Fibroblast of mammary gland (primary cell): ENCODE measurements at places on chromosomes 6 and 20.
A peak's percentile ranks its signal among the peaks of the same experiment; 100 is the strongest.

DNA sequence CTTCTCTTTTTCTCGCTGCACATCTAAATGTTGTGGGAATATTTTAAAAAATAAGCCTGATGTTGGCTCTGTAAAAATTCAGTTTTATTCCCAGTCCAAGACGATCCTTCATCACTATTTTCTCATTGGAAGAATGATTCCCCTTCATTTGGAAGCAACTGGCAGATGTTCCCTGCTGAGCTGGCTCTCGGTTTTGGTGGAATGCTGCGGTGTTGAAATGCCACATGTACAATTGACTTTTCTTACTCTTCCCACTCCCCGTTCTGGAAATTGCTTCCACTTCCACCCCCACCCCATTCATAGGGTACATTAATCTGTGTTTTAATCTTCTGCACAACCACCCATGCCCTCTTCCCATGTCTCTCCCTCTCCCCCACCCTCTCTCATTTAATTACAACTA, 496.3 kb upstream of the MAP3K7 start:
- DNase-seq, result peak; percentile 15

DNA sequence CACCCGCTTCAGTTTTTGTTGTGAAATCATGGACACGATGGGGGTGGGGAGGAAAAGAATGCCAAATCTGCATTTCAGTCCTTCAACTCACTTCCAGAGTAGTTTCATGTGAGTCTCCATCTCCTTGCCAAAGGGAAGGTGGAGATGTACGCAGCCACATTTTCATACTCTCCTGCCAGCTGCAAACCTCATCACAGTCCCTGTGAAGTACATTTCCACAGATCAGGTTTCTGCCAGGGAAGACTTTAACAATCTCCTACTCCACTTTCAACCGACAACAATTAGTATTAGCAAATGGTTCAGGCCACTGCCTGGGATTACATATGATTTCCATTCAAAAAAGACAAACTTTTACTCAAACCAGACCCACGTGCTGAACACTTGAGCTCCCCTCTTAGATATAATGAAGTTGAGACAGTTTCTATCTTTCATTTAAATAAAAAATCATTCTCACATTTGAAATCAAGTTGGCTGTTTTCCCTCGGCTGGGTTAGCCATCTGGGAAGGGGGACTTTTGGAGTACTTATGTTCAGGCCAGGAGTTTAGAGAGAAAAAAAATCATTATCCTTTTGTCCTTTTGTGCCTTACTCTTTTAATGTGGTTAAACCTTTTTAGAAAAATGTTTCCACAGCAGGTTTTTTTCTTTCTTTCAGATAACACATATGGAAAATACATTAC, 51.0 kb upstream of the CEP162 start:
- DNase-seq, result peak; percentile 28

DNA sequence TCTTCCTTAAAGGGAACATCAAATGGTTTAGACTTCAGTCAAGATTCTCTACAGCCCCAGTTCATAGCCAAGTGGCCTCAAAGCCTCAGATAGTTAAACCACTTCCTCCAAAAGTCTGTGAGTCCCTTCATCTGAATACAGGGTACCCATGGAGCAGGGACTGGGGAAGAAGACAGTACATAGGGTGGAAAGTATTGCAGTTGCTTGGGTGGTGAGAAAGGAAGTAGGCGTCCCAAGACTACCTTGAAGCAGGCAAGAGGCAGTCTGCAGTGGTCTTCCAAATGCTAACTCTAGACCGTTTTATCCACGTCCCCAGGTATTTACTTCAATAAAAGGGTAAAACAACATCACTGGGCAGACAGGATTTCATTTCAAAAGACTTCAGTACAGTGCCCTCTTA, 2.0 kb downstream of the FYN start:
- no peak for DNase-seq

GRCh38 chr6:93163146-93163545, 256.2 kb downstream of the EPHA7 start:
- DNase-seq, result no peak

DNA sequence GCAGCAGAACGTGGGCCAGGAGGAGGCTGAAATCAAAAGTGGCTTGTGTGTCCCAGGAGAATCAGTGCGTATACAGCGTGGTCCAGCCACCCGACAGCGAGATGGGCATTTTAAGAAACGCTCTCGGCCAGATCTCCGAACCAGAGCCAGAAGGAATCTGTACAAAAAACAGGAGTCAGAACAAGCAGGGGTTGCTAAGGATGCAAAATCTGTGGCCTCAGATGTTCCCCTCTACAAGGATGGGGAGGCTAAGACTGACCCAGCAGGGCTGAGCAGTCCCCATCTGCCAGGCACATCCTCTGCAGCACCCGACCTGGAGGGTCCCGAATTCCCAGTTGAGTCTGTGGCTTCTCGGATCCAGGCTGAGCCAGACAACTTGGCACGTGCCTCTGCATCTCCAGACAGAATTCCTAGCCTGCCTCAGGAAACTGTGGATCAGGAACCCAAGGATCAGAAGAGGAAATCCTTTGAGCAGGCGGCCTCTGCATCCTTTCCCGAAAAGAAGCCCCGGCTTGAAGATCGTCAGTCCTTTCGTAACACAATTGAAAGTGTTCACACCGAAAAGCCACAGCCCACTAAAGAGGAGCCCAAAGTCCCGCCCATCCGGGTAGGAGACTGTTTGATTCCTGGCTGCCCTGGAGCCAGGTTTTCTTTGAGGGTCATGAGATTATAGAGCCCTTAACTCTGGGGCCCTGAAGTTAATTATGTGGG, 75.3 kb downstream of the ASXL1 start:
- DNase-seq, result no peak

DNA sequence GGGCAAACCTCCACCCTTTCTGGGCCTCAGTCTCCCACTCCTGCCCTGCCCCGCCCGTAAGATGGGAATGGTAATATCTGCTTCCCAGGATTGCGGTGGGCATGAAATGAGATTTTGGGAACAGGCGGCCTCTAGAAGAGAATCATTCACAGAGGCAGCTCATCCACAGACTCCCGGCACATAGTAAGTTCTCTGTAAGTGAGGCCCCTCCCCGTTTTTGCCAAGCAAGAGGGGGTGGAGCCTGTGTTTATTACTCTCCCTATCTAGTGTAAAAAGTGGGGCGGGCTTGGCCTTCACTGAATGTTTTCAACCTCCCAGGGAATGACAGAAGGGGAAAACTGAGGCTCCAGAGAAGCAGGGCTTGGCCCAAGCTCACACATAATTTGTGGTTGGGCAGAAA, 20.0 kb downstream of the SUN5 start:
- no peak for DNase-seq

GRCh38 chr6:156154896-156155295, 622.3 kb upstream of the ARID1B start:
- DNase-seq, result no peak

- no peak for DNase-seq
Measured at GRCh38 chr20:32603046-32603726, 18.1 kb upstream of the NOL4L start.

DNA sequence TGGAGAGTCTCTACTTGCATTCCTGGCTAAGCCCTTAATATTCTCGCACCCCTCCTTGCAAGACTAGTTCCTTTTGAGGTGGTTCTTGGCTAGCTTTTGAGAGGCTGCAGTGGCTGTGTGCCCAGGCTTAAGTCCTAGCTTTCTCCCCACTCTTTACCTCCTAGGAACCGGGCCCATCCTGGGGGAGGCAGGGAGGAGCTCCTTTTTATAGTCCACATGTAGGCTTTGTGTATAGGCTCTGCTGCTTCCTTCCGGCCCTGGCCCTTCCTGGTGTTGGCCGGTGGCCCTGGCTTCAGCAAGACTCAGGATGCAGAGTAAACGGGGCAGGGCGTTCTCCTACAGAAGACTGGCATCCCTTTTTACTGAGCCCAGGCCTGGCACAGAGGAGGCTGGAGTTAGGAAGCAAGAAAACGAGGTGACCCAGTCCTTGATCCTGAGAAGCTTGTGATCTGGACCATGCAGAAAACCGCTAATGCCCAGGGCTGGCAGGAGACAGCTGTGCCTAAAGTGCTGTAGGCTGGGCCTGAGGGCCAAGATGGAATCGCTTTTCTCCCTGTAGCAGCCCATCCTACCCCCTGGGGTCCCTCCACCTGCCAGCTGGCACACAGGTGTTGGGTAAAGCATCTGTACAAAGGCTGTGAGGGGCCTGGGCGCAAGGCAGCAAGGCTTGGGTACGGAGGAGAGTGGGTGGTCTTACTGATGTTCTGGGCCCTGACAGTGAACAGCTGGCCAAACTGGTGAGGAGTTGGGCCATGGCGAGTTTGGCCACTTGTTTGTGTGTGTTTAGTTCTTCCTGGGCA, 8.7 kb downstream of the PLCG1 start:
- peak; percentile 25 for DNase-seq

GRCh38 chr6:41736186-41736733, 852 bp upstream of the TFEB start:
- DNase-seq, result no peak

GRCh38 chr20:44198872-44199271, 11.7 kb downstream of the OSER1 start:
- no peak for DNase-seq

GRCh38 chr6:35663447-35664235, 25.1 kb downstream of the FKBP5 start:
- DNase-seq, result peak; percentile 57

GRCh38 chr20:20237093-20237959, 130.6 kb upstream of the INSM1 start:
- peak; percentile 27 for DNase-seq

DNA sequence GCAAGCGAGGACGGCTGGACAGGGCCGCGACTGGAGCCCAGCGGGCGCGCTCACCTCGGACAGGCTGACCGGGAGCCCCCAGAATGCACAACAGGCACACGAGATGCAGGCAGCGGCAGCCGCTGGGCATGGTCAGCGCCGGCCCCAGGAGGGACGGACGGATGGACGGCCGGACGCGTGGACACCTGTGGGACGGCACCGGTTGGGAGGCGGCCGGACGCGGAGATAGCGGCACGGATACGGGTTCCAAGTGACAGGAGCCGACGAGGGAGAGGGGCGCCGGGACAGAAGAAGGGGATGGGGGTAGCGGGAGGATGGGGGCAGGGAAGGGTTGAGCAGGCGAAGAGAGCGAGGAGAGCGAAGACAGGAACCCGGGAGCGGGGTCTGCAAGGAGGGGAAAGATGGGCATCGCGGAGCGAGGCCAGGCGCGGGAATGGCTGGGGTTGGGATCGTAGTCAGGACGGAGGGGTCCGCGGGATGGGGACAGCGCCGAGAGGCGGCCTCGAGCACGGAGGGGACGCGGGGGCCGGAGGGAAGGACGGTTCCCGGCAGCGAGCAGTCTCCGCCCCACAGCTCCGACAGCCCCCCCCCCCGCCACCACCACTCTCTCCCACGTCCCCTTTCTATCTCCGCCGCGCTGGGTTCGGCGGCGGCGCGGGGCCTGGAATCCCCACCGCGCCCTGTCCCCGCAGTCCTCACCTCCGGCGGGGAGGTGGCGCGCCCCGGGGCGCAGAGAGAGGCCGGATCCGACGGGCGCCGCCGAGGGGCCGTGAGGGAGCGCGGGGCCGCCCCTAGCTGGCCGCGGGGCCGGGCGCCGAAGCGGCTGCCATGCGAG, 435 bp downstream of the DLK2 start:
- peak; percentile 81 for DNase-seq
